Erythroblast (primary cell): ENCODE measurements at places on chromosomes 7 and 10.

DNA sequence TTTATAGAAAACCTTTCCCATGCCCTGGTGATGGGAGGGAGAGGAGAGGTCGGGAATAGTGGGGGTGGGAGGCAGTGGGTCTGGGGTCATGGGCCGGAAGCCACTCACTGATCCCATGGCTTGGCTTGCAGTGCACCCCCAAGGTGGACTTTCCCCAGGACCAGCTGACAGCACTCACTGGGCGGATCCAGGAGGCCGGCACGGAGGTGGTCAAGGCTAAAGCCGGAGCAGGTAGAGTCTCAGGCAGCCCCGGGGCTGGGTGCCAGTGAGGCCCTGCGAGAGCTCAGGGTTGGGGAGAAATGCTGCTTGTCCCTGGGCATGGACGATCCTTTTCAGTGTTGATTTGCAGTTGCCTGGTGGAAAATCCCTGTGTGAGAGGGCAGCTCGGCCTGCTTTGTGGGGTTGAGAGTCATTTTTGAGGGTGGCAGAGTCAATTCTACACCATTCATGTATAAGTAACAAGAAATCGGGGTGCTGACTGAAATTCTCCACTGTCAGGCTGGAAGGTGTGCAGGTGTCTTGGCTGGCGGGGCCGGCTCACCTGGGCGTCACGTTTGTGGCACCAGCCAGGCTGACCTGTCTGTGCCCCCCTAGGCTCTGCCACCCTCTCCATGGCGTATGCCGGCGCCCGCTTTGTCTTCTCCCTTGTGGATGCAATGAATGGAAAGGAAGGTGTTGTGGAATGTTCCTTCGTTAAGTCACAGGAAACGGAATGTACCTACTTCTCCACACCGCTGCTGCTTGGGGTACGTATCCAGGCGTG is 16.5 kb downstream of the MDH2 start:
- no peak for DNase-seq

GRCh38 chr7:147279964-147280374 is 1163.4 kb downstream of the CNTNAP2 start:
- no peak for DNase-seq

DNA sequence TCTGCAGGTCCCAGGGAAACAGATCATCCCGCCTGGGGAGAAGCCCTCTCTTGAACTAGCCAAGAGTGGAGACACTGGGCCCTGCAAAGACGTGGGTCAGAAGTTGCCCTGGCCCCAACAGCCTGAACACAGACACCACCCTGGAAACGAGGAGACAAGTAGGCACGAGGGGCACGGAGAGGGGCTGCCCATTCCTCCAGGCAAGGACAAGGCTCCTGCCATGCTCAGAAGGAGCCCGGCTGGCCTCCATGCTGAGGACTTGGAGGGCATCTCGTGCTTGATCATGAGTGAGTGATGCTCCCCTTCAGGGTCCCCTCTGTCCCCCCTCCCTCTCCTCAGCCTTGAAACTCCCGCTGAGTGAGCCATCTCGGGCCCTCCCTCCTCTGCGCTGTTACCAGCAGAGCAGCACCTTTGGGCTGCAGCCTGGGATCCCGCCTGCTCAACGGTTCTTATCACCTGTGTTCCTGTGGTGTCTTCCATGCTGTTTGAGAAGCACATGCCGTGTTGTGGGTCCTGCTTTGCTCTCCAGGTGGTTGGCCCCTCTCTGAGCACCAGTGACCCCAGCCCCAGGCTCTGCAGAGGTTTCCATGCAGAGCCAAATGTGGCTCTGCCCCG is 544.3 kb downstream of the TCERG1L start:
- no peak for DNase-seq

- no peak for DNase-seq
Observed at GRCh38 chr7:155995183-155995612, 182.9 kb upstream of the SHH start.

DNA sequence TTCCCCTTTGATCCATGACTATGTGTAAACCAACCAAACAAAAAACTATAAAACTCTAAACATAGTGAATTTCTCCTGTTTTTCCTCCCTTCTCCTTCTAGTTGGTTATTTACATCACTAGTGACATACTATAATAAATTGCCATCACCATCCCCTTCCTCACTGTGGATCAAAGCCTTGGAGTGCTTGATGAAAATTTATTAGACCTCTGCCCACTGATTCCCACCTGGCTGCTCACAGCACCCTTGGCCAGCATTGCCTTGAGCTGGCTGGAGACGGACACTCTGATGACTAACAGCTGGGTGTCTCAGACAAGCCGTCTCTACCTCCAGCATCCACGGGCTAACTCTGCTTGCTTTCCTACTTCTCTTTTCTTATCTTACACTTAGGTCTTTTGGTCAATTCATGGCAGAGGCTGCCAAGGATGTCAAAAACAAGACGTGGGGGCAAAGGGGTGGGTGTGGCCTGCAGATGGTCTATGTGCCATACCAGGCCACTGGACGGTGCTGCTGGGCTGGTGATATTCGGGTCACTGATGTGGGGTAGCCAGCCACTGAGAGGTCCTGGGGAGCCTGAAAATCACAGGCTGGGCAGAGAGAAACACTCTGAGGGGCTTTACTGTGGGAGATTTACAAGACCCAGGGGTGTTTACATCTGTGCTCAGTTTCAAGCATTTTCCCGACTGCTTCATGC is 207.8 kb downstream of the TAX1BP1 start:
- DNase-seq = no peak

DNA sequence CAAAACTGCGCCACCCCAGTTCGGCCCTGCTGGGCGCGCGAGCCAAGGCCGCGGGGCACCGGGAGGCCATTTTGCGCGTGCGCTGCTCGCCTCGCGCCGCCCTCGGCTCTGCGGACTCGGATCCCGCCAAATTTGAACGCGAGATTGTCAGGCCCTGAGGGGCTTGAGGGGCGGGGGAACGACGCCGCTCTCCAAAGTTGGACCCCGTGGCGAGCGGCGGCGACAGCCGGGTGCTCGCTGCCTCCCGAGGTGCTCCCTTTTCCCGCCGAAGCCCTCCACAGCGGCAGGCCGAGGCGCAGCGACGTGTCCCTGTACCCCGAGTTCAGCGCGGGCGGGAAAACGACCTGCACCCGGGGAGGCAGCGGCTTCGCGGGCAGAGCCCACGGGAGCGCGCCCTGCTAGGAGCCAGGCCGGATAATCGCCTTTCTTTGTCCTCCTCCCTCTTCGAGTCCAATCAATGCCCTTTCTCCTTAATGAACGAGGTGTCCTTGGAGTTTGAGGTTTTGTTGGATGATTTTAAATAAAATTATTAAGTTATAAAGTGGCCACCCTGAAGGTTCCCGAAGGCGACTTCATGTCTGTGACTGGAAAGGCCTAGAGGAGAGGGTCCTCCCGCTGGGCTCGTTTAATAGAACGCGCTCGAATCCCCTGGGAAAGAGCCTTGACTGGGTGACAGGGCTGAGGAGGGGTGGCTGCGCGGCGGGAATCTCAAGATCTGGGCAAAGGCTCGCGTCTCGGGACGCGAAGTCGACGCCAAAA is 10.7 kb upstream of the SPAG6 start:
- peak; percentile 82 for DNase-seq

DNA sequence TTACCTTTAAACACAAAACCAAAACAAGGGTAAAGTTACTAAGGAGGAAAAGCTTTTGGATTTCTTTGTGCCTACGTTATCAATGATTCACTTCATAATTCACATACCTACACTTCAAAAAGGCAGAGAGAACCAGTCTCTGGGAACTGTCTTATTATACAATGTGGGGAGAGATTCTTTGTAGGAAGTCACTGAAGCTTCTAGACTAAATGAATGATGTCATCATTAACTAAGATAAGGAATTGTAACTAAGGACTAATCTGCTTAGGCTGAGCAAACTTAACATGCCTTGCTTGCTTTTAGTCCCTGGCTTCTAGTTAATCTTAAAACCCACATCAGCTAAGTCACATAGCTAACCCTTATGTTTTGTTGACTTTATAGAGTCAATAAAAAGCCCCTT is 771.2 kb downstream of the NXPH1 start:
- DNase-seq = no peak

DNA sequence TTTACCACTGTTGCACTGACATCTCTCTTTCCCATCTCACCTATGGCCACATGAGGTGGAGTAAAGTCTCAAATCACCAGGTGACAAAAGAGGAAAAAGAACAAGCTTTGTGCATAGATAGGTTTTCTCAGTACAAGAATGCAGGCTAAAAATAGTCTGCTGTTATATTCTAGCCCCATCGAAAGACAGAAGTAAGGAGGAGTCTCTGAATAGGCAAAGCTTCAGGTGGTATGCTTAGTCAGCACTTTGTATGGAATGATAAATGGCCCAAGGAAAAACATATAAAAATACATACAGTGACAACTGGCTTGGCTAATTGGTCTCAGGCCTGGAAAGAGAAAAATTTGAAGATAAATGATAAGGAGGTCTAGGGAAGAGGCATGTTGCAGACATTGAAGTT is 39.6 kb upstream of the KCND2 start:
- no peak for DNase-seq

DNA sequence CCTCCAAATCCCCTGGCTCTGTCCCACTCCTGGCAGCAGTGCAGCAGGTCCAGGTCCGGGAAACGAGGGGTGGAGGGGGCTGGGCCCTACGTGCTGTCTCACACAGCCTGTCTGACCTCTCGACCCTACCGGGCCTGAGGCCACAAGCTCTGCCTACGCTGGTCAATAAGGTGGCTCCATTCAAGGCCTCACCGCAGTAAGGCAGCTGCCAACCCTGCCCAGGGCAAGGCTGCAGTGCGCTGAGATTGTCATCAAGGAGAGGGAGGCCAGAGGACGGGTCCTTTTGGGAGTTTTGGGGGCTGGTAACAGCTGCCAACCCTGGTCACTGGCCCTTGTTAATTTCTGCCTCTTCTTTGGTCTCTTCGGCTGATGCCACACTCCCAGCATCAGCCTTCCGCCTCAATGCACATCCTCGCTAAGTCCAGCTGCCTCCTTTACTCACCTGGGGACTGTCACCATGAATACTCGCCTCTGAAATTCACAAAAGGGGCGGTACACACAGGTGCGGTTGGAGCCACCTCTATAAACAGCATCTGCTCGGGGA is 3.5 kb downstream of the EPO start:
- no peak for DNase-seq

DNA sequence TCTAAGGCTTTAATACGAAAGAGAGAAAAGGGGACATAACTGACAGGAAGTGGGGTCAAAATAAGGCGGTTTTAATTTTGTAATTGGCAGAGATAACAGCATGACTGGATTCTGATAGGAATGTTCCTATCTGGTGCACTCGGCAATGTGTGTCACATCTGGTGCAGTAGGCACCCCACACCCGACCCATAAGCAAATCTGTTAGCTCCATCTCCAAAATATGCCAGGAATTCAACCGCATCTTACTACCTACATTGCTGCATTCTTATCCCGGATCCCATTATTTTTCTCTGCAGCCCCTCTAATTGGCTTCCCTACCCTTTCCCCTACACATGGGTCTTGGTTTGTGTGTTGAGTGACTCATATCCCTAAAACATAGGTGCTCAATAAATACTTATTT is 19.1 kb upstream of the GALNT11 start:
- DNase-seq = no peak

GRCh38 chr10:60916025-60916424 is 28.0 kb downstream of the RHOBTB1 start:
- DNase-seq = no peak

DNA sequence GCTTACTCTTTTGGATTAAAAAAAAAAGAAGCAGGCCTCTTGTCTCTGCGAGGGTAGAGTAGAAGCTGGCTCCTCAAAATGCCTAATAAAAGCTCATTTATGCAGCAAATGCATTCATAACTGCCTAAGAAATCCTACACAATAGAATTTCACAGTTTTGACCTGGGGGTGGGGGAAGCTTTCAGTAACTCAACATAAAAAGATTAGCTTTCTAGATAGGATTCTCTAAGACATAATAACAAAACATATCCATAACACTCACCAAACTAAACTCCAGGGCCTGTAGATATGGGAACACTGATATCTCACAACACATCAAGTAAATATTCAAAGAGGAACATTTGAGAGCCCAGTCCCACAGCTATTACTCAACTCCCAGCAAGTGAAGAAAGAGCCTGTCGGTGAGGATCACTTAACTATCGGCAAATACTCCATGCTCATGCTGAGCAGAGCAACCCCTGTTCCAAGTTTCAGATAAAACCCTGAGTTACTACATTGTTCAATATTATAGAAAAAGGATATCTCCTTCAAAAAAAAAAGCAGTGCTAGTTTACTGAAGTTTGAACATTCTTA is 88.1 kb downstream of the COBL start:
- DNase-seq = no peak

DNA sequence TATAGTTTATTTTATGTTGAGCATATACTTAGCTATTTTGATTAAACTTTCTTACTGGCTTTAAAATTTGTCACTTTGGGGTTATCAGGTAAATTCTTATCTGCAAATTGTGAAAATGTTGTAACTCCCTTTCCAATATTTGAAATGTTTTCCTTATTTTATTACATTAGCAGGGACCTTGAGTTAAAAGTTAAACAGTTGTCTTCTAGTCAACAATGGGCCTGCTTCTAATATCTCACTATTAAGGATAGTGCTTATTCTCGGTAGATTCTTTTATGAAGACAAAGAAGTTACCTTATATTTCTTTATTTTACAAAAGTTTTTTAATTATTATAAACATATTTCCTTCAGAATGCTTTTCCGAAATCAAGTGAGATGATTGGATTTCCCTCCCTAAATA is 53.7 kb upstream of the AHR start:
- DNase-seq = no peak

GRCh38 chr10:125190414-125190813 is 30.1 kb upstream of the CTBP2 start:
- no peak for DNase-seq

DNA sequence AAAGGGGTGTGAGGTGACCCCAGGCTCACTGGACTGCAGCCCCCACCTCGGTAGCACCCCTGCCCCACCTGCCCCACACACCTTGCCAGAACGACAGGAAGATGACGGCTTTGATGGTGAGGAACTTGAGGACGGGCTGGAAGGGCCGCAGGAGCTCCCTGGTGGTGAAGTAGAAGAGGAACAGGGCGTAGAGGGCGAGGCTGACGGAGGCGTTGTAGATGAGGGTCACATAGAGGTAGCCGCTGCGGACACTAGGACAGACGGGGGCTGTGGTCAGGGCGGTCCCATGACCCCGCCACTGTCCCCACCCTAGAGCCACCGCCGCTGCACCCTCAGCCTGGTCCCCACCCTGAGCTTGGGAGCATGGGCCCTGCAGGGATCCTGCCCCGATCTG is 7.6 kb downstream of the TMEM184A start:
- DNase-seq = peak; percentile 30

GRCh38 chr7:1661461-1661860 is 8.6 kb upstream of the ELFN1 start:
- no peak for DNase-seq

DNA sequence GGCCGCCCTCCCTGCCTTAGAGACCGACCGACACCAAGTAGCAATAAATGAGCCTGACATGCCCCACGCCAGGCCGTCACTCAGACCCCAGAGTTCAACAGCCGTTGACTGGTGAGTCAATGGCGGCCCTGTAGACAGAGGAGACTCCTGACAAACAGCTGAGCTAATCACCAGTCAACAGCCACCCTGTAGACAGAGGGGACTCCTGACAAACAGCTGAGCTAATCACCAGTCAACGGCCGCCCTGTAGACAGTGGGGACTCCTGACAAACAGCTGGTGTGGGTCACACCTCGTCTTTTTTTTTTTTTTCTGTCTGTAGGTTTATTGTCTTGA is 16.9 kb upstream of the KNDC1 start:
- peak; percentile 76 for DNase-seq
